ENCODE measurements at places on chromosomes 7 and 10. TPM values are rescaled to one million over a fixed set of nuclear protein-coding genes. Genes with fewer than 3 reads are reported as not detected.

EPHB6 gene
- total RNA-seq = 9.0 TPM

GRCh38 chr10:96672481-96673175, 47.7 kb downstream of the PIK3AP1 start:
- no peak for DNase-seq

DNA sequence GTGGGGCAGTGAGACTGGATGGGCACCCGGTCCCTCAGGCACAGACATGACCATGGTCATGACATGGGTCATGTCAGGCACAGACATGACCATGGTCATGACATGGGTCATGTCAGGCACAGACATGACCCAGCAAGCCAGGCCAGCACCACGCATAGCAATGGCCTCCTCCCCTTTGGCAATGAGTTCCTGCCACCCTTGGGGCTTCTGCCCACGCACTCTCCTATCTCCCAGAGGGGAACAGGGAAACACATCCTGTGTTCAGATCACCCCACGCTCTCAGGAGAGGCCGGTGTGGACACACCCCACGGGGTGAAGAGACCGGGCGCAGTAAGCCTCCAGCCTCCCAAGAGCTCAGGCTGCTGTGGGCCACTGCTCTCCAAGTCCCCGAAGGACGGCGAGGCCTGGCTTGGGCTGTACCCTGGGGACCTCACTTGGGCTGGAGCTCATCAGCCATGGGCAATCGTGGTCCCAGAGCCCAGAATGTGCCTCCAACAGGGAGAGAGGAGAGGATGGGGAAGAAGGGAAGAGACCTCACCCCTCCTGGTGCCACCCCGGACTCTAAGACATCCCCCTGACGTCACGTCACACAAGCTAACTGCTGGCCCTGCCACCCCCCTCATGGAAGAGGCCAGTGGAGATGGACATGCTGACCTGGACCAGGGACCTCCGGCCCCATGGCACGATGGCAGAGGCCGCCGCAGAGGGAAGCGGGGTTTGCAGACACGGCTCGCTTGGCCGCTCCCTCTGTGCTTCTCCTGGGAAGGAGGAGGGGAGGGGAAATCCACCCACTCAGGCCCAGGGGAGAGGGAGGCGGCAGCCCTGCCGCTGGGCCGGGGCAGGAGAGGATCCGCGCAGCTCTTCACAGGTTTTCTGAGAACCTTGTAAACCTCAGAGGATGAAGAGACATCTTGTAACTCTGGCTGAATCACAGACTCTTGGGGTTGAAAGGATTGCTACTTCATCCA, 269.6 kb downstream of the ELFN1 start:
- DNase-seq = peak; percentile 32

DNA sequence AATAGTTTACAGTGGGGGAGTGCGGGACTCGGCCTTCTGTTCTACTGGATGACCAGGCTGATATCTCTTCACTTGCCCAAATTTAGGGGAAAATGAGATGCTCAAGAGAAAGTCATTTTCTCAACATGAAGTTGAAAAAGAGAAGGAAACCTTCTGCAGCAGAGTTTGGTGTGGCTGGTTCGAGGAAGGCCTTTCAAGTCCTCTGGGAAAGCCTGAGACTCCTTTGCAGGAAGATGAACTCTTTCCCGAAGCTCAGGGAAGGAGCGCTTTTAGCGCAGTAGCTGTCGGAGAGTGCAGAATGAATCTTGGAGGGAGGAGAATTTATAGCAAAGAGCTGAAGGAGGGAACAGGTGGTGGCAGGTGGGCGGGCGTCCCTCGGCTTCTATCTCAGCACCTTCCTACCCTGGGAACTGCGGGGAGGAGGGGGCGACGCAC, at the start of gene ATOH7:
Gene ATOH7 (minus strand): TSS at position 297 of the 435 bp plus-strand sequence. CDS start 436 bp downstream, outside the sequence.
- DNase-seq = no peak

- no peak for DNase-seq
Observed at GRCh38 chr7:38929460-38930171, 20.6 kb upstream of the VPS41 start.

- no peak for DNase-seq
Observed at GRCh38 chr7:135842446-135843179, 94.0 kb upstream of the FAM180A start.

SPDYE16 gene
- 0.14 TPM for total RNA-seq
